ENCODE measurements at places on chromosomes 2 and 18. TPM values are rescaled to one million over a fixed set of nuclear protein-coding genes. Genes with fewer than 3 reads are reported as not detected.

FAM237A gene
- not detected for total RNA-seq

SLC40A1 gene
- total RNA-seq = 5.0 TPM

GRCh38 chr2:32058130-32058529 lies 5.2 kb upstream of the SPAST start:
- H3K27ac ChIP-seq = no peak overlapping the region
- H3K27me3 ChIP-seq = no peaks in the 10 kb centered on the region

GRCh38 chr18:35707247-35707646 lies 125.7 kb downstream of the GALNT1 start:
- DNase-seq = no peak
- no peaks in the 10 kb centered on the region for H3K27me3 ChIP-seq
- H3K27ac ChIP-seq = no peak overlapping the region
- H3K4me1 ChIP-seq = peaks cover 6% of the 10 kb centered on the region
- H3K36me3 ChIP-seq = peaks cover 5% of the 10 kb centered on the region
- no peak overlapping the region for H3K4me3 ChIP-seq

DNA sequence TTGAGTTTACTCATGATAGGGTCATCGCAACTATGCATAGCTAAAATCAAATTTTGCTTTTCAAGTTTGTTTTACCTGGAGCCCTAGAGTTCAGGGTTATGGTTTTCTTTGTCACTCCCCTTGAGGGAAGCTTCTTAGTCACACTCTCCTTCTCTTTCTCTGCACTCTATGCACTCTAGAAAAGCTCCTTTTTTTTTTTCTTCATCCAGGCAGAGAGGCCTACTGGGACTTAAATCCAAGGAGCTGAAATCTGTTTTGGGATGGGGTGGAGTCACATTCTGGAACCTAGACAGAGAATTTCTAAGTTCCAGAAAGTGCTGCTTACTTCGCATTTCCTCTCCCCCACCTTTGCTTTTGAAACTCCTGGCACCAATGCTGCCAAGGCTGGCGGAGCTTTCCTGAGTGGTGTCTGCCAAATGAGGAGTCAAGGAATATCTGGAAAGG lies 19.1 kb upstream of the IL18R1 start:
- peaks cover under 1% of the 10 kb centered on the region for H3K27me3 ChIP-seq
- DNase-seq = peak; percentile 32
- H3K36me3 ChIP-seq = no peaks in the 10 kb centered on the region
- H3K27ac ChIP-seq = no peak overlapping the region

GRCh38 chr2:98016908-98017670 lies 21.3 kb upstream of the TMEM131 start:
- H3K4me1 ChIP-seq = peaks cover 3% of the 10 kb centered on the region
- no peaks in the 10 kb centered on the region for H3K36me3 ChIP-seq
- no peak overlapping the region for H3K4me3 ChIP-seq
- no peaks in the 10 kb centered on the region for H3K27me3 ChIP-seq

- H3K27ac ChIP-seq = peak overlapping the region; percentile 30
- no peaks in the 10 kb centered on the region for H3K27me3 ChIP-seq
- peaks cover 34% of the 10 kb centered on the region for H3K4me1 ChIP-seq
- DNase-seq = peak; percentile 83
- H3K36me3 ChIP-seq = no peaks in the 10 kb centered on the region
Observed at GRCh38 chr2:68831686-68832232, 39.4 kb downstream of the BMP10 start.

- no peak for DNase-seq
- H3K36me3 ChIP-seq = no peaks in the 10 kb centered on the region
- H3K27ac ChIP-seq = no peak overlapping the region
- H3K4me1 ChIP-seq = no peaks in the 10 kb centered on the region
- no peaks in the 10 kb centered on the region for H3K27me3 ChIP-seq
Observed at GRCh38 chr18:35826477-35826876, 146.0 kb upstream of the RMP24 start.

DNA sequence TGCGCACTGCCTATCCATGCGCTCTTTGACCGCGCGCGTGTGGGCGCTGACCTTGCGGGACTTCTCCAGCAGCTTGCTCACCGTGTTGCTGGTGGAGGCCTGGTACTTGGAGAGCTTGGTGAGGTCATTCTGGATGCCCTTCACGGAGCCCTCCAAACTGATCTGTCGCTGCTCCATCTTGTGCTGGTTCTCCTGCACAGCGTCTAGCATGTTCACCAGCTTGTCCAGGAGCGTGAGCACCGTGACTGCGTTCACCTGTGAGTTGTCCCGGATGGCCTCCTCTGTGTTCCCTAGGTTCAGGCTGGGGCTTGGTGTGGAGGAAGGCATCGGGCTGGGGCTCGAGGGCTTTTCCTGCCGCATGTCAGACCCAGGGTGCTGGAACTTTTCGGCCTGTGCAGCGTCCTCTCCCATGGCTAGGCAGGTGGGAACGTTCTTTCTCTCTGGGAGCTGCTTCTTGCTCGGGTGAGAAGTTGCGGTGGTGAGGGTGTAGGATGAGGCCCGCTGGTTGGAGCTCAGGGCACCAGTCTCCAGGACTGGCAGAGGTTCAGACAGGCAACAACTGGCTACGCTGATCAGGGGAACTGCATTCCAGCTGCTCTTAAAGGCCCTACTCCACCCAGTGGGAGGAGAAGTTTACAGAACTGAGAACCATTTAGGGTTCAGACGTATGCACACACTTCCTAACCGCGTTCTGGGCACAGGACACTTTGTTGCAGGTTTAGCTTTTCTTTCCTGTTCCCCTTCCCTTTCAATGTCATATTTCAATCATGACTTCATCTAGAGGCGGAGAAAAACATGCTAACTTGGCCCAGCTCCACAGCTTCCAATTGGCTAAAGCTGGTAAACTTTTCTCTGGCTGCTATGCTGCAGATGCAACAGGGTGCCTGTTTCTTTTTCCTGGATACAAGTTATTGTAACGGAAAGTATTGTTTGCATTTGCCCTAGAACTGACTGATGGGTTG lies at the start of gene CAVIN2:
CAVIN2 (minus strand) TSS at position 574 of the 962 bp plus-strand sequence; CDS start at position 411, 163 bp downstream.
- no peaks in the 10 kb centered on the region for H3K27me3 ChIP-seq
- peak; percentile 90 for DNase-seq
- H3K27ac ChIP-seq = peak within 1 kb of the TSS; percentile 87
- H3K36me3 ChIP-seq = no peaks in the 10 kb centered on the region
- peak within 1 kb of the TSS; percentile 33 for H3K4me3 ChIP-seq

GRCh38 chr18:79092874-79093273 lies 23.7 kb downstream of the ATP9B start:
- H3K4me1 ChIP-seq = peaks cover 2% of the 10 kb centered on the region
- H3K27ac ChIP-seq = no peak overlapping the region
- H3K27me3 ChIP-seq = no peaks in the 10 kb centered on the region

GRCh38 chr2:59732871-59733566 lies 820.4 kb downstream of the BCL11A start:
- no peak for DNase-seq
- no peaks in the 10 kb centered on the region for H3K4me1 ChIP-seq
- H3K36me3 ChIP-seq = no peaks in the 10 kb centered on the region
- no peaks in the 10 kb centered on the region for H3K27me3 ChIP-seq
- no peak overlapping the region for H3K27ac ChIP-seq
- H3K4me3 ChIP-seq = no peak overlapping the region

DNA sequence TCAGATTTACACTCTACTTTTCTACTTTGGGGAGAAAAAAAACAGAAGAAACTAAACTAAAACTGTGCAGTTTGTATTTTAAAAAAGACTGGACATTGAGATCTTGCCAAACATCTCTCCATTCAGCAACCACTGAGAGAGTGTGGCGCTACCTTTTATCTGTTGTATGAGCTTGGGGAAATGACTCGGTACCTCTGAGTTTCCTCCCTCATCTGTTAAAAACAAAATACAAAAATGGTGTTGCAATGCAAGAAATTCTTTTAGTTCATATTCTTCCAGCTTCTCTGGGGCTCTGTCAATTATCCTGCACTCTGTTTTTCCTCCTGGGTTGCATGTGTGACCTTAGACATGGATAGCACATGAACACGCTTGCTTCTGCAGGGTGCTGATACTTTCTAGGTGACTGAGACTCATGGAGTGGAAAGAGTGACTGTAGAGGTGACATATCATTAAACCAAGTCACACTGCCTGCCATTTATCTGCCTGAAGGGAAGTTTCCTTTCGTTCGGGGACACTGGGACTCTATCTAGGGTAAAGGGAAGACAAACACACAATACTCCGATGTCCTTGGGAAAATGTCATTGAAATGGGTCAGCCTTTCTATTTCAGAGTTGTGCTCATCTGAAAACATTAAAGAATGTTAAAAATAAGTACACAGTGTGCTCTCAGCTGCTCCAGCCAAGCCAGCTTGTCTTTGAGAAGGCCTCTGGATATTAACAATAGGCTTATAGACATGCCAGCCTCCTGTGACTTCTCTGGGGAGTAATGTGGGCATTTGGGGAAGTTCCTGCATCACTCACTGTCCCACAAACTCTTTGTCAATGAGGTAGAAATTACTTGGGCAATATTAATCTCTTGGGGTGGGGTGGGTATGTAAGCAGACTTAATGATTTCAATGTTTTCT lies 91.4 kb downstream of the TRIB2 start:
- H3K36me3 ChIP-seq = no peaks in the 10 kb centered on the region
- H3K4me1 ChIP-seq = no peaks in the 10 kb centered on the region
- no peak for DNase-seq
- H3K27ac ChIP-seq = no peak overlapping the region

GRCh38 chr2:43538034-43538670 lies 57.7 kb downstream of the THADA start:
- no peaks in the 10 kb centered on the region for H3K27me3 ChIP-seq
- H3K27ac ChIP-seq = peak overlapping the region; percentile 38
- H3K4me3 ChIP-seq = no peak overlapping the region

- H3K27me3 ChIP-seq = no peaks in the 10 kb centered on the region
- no peak for DNase-seq
Observed at GRCh38 chr2:32124660-32125059, 41.0 kb upstream of the SLC30A6 start.

DNA sequence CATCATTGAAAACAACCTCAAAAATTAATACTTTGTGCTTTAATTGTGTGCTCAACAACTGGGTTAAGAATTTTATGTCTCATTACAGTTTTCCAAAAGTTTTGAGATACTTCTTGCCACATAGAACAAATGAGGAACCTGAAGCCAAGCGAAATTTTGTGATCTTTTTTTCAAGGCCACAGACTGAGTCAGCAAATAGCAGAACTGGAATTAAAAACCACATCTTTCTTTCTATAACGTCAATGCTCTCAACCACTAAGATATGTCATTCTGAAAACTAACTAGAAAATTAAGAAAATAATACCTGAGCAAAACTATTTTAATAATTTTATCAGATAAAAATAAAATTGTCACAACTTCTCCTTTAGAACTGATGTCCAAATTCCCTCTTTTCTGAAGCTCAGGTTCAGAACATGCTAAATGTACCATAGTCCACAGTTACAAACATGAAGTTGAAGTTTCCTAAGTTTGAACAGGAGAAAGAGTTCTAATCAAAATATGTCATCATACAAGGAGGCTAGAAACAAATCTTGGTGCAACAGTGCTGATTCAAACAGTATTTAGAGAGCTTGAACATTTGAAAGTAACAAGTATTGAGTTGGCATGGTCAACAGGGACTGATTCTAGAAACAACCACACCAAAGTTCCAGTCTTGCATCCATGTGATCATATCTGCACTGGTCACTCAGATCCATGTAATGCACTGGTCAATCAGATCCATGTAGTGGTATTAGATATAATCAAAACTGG lies 27.6 kb upstream of the CALCRL start:
- peaks cover 21% of the 10 kb centered on the region for H3K36me3 ChIP-seq
- H3K4me3 ChIP-seq = no peak overlapping the region
- H3K27ac ChIP-seq = no peak overlapping the region
- H3K27me3 ChIP-seq = no peaks in the 10 kb centered on the region
- DNase-seq = no peak
- no peaks in the 10 kb centered on the region for H3K4me1 ChIP-seq

DNA sequence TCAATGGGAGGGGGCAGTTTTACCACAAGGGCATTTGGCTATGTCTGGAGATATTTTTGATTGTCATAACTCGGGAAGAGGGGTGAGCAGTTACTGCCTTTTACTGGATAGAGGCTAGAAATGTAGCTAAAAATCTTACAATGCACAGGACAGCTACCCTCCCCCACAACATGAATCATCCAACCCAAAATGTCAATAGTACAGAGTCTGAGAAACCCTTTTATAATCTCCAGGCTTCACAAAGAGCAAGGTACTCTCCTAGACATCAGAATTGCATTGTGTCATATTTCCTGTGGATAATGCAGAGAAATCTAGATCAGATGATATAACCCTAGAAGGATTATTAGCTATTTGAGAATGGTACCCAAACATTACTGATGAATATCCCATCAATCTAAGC lies 277.1 kb upstream of the NRP2 start:
- peaks cover 9% of the 10 kb centered on the region for H3K4me1 ChIP-seq
- no peak overlapping the region for H3K4me3 ChIP-seq
- DNase-seq = peak; percentile 57
- peak overlapping the region; percentile 98 for H3K27ac ChIP-seq

DNA sequence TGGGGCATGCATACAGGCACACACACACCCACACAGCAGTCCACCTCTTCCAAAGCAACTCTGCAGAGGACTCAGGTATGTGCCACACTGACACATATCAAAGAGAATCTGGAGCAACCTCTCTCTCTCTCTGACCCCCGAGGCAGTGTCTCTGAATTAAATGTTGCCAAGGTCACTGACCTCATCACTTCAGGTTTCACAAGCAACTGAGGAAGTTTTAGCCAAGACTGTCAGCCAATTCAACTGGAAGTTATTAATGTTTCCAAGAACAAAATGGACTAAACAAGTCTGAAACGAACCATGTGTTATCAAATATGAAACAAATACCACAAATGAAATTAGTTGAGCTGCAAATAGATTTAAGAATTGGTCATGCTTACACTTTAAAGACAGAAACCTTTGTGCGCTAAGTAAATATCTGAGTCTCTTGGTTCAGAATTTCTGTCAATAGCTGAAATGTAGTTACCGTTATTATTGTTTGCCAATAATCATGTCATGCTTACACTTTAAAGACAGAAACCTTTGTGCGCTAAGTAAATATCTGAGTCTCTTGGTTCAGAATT lies 86.1 kb downstream of the SLC25A12 start:
- no peaks in the 10 kb centered on the region for H3K27me3 ChIP-seq
- no peak overlapping the region for H3K27ac ChIP-seq
- no peak overlapping the region for H3K4me3 ChIP-seq
- DNase-seq = no peak

DNA sequence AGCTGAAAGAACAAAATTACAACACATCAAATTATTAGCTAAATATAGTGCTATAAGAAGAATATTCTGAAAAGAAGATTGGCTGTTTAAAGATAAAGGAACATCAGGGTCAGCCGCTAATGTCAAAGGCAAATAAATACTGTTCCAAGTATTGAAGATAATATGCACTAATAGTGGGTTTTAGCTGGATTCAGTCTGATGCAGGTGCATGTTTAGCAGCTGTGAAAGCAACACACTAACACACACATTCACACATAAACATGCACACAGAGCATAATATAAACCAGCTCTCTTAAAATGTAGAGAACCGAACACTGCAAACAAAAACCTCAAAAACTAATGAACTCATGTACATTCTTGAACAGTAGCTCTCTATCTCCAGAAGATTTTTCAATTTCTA lies 634.6 kb downstream of the ERBB4 start:
- no peaks in the 10 kb centered on the region for H3K36me3 ChIP-seq
- no peak overlapping the region for H3K27ac ChIP-seq
- no peak for DNase-seq
- no peak overlapping the region for H3K4me3 ChIP-seq
